ENCODE measurements at places on chromosomes 1 and 21.
A peak's percentile ranks its signal among the peaks of the same experiment; 100 is the strongest.

- no peak for DNase-seq
These were observed 140.0 kb downstream of the OMA1 start for GRCh38 chr1:58406301-58407071.

- DNase-seq, result no peak
These were observed 5.3 kb upstream of the SLC19A1 start for GRCh38 chr21:45547545-45547900.

DNA sequence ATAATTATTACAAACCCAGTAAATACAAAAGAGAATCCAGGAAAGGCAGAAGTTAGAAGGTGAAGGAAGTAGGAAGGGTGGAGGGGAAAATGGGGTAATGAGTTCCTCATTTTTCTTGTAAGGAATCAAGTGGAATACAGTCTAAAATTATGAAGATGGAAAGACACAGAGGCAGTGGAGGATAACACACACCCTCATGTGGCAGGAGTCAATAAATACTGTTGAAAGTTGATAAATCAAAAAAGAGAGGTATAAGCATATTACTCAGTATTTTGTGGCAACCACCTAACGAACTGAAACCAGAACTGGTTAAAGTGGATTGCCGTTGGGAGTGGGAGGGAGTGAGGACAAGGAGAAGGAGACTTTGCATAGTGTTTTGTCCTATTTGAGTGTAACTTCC is 78.6 kb upstream of the SLC44A3 start:
- DNase-seq, result no peak

DNA sequence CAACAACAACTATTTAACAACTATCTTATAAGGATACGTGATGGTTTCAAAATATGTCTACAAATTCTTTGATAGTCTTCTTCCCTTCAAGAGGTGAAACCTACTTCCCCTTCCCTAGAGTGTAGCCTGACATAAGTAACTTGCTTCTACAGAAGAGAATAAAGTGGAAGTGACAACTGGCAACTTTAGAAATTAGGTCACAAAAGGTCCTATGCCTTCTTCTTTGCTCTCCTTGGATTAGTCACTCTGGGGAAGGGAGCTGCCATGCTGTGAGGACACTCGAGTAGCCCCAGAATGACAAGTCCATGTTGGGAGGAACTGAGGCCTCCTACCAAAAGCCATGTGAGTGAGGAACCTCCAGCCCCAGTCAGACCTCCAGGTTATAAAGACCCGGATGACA is 19.2 kb downstream of the EFCAB14 start:
- no peak for DNase-seq

DNA sequence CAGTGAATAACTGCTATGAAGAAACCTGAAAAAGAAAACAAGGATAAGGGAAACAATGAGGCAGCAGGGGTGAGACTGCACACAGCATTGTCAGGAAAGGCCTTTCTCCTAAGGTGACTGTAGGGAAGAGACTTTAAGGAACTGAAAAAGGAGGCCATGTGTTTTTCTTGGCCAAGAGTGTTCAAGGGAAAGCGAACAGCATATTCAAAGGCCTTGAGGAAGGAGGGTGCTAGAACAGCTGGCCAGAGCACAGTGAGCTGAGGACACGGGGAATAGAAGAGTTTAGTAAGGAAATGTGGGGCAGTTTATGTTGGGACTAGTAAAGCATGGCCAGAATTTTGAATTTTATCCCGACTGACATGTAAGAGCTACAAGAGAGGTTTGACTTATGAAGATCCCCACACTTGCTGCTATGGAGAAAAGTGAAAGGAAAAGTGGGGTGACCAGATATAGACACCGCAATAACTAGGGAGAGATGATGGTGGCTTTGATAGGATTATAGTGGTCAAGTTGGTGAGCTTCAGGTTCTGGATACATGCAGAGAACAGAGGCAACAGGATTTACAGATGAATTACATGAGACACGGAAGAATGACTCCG is 1.4 kb downstream of the RWDD2B start:
- no peak for DNase-seq

DNA sequence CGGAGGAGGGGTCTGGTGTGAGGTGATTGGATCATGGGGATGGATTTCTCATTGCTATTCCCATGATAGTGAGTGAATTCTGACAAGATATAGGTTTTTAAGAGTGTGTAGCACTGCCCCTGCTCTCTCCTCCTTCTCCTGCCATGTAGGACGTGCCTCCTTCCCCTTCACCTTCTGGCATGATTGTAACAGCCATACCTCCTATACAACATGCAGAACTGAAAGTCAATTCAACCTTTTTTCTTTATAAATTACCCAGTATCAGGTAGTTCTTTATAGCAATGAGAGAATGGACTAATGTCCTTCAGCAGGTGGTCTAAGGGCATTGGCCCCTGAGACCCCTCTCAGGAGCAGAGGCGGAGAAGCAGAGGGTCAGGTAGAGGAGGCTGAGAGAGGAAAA is 168.7 kb upstream of the ETV3 start:
- no peak for DNase-seq

- no peak for DNase-seq
These were observed 204.4 kb downstream of the GIPC2 start for GRCh38 chr1:78250201-78250600.

- no peak for DNase-seq
These were observed 38.0 kb upstream of the DNASE2B start for GRCh38 chr1:84360316-84360715.

DNA sequence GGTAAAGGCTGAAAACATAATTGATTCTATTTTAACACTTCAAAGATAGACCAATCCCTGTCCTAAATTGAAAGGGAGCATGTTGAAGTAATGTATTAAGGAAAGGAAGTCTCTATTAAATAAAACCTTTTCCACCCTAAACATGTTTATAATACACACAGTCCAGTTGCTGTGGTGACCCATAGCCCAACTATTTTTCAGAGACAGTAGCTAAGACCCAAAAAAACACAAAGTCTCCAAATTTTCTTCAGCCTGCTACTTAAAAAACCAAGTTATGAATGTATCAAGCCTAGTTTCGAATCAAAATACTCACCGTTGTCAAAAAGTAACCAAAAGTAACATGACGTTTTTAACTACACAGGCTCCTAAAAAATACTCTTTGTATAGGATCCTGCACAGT is 1.6 kb downstream of the ELK4 start:
- DNase-seq, result no peak

DNA sequence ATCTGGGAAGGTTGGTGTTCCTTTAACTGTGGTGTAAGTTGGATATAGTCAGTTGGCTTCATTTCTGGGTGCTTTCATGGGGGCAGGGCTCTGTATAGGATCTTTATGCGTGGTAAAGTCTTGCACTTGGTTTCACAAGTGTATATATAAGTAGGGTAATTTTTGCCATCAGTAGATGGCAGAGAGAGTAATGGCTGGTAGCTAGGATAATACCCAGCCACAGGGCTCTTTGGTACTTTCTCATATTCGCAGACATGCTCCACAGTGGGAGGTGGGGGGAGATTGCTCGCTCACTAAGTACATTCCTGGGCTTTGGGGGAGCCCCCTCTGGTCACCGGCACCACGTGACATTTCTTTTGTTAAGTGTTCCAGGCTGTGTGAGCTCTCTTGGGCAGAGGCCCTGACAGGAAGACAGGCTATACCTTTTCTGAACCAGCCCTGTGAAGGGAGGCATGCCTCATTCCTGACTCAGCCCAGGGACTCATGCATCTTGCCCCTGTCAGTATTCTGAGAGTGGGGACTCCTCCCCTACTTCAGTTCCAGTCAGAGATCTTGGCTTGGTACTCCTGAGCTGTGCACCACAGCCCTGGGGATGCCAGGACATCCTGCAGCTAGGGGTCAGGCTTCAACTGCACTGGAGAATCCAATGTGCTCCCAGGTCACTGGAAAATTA is 37.6 kb downstream of the FCRL2 start:
- DNase-seq, result no peak

GRCh38 chr21:21165063-21165645 is 166.9 kb downstream of the NCAM2 start:
- DNase-seq, result no peak

- DNase-seq, result peak; percentile 59
These were observed 251.1 kb upstream of the RAB4A start for GRCh38 chr1:229019663-229020271.

GRCh38 chr1:112808861-112809684 is 93.9 kb upstream of the PPM1J start:
- peak; percentile 86 for DNase-seq

DNA sequence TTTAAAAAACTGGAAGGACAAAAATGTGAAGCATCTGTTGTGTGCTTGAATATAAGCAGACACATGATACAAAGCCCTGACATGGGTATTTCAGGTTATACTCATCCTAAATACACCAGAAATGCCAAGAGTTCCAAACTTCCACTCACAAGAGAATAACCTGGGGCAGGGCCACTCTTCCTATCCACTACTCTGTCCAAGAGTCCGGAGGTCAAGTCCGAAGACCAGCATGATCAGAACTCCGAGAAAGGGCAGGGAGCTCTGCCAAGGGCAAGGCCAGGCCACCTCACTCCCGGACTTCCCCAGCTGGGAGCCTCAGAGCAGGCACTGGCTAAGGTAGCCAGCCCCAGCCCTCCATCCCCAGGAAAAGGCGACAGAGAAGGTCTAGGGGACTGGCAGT is 37.5 kb downstream of the HLCS start:
- DNase-seq, result no peak

GRCh38 chr1:157363660-157364140 is 188.6 kb downstream of the FCRL5 start:
- DNase-seq, result no peak

GRCh38 chr1:113983826-113984225 is 4.6 kb downstream of the OLFML3 start:
- no peak for DNase-seq

- DNase-seq, result no peak
These were observed 835 bp downstream of the CCDC30 start for GRCh38 chr1:42463921-42464320.

DNA sequence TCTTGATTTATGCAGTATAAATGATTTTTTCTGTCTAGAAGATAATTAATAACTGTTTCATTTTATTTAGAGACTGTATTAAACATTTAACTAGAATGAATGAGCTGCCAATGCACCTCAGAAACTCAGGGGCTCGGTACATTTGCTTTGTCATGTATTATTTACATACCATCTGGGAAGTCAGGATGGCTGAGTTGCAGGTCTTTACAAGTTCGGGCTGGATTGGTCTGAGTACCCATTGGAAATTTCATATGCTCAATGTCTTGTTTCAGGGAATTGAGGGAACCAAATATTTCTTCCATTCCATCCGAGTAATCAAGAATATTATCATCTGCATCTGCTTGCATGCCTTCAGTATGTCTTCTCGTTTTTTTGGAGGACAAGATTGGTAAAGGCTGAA is 221.7 kb downstream of the COL11A1 start:
- DNase-seq, result no peak

GRCh38 chr1:75423136-75423535 is 187.8 kb downstream of the SLC44A5 start:
- no peak for DNase-seq

GRCh38 chr1:57983441-57983840 is 559.6 kb upstream of the DAB1 start:
- DNase-seq, result no peak

- peak; percentile 34 for DNase-seq
These were observed 5.5 kb downstream of the IFNLR1 start for GRCh38 chr1:24181619-24182018.

- DNase-seq, result no peak
These were observed 49.2 kb downstream of the ENAH start for GRCh38 chr1:225603538-225604354.

DNA sequence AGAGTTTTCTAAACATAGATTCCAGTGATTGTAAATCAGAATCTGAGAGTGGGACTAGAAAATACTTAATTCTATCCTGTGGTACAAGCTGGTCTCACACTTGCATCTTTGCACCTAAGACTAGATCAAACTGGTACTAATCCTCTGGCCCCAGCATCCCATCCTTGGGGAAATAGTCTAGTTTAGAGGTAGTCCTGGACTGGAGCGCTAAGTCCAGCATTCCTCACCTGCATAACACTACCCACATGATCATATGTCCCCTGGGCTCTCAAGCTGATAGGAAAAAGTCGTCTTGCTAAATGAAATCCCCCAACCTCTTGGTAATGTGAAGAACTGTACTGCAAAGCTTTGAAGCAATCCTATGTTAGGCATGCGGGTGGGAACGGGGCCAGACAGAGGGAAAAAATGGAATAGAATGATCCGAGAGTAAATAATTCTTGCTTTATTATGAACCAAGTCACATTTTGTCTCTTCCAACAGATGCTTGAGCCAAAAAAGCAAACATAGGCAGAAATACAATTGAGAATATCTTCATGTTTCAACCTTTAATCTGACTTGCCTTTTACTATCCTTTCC is 4.8 kb downstream of the COX20 start:
- no peak for DNase-seq

- peak; percentile 61 for DNase-seq
These were observed 27.3 kb downstream of the SPSB1 start for GRCh38 chr1:9319789-9320519.

DNA sequence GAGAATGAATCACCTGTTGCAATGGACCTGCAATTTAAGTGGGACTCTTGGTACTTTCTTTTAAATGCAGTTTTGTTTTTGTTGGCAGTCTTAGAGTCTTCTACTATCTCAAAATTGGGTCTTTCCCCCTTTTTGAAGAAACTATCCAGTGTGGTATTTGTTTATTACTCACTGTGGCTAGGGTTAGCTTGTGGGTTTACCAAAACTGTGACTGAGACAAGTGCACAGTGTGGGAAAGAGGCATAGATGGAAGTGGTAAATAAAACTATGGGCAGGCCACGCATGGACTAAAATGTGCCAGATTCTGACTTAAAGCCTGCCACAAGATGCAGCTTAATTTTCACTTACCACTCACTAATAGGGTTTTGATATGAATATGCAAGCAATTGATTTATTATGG is 1441.7 kb downstream of the PLA2G4A start:
- no peak for DNase-seq

- DNase-seq, result no peak
These were observed 220.6 kb upstream of the PKN2 start for GRCh38 chr1:88463401-88463985.

DNA sequence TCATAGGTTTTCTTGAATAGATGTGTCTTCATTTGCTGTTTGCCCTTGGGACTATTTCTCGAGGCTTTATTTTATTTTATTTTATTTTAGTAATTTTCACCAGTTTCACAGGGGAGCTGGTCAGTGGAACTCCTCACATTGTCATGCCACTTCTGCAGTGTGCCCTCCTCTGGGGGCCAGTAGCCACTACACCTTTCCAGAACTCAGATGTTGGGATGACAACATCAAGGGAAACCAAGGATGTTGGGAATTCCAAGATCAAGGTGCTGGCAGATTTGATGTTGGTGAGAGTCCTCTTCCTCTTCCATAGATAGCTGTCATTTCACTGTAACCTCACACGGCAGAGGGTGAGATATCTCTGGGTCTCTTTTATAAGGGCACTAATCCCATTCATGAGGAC is 35.5 kb downstream of the SLC26A9 start:
- no peak for DNase-seq

DNA sequence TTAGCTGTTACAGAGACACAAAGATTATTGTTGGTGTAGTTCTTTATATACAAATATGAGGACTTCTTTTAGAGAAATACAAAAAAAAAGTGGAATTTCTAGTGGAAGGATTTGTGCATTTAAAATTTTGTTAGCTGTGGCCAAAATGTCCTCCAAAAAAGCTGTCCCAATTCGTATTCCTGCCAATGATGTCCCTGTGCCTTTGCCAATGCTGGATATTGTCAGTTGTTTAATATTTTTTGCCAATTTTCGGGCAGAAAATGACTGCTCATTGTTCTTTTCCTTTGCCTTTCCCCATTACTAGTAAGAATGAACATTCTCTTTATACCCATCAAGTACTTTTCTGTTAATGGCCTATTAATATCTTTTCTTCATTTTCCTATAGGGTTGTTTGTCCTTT is 110.0 kb upstream of the HOOK1 start:
- DNase-seq, result no peak

GRCh38 chr1:170200161-170200560 is 54.4 kb downstream of the NTMT2 start:
- DNase-seq, result no peak

GRCh38 chr21:15644489-15644888 is 85.3 kb upstream of the USP25 start:
- DNase-seq, result no peak
